ENCODE measurements at places on chromosomes 3 and 15.

GRCh38 chr15:56242576-56243162 is 1.0 kb downstream of the RFX7 start:
- no peak for DNase-seq

DNA sequence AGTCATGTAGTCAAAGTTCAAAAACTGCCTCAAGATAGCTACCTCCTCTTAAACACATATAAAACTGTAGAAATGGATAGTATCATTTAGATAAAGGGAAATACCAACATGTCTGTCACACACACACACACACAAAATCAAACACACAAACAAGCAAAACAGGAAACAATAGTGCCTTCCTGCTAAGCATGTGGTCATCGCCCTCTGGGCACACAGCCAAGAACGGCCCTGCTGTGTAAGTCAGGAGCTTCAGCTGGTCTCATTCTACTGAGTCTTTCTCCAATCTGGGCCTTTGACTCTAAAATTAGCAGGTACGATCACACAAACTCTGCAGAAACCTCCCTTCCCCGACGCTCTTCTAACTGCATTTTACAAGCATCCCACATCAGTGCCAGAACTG is 272.2 kb upstream of the CHRNA7 start:
- peak; percentile 29 for DNase-seq

- DNase-seq, result no peak
These were observed 14.8 kb downstream of the CLK3 start for GRCh38 chr15:74630284-74631086.

DNA sequence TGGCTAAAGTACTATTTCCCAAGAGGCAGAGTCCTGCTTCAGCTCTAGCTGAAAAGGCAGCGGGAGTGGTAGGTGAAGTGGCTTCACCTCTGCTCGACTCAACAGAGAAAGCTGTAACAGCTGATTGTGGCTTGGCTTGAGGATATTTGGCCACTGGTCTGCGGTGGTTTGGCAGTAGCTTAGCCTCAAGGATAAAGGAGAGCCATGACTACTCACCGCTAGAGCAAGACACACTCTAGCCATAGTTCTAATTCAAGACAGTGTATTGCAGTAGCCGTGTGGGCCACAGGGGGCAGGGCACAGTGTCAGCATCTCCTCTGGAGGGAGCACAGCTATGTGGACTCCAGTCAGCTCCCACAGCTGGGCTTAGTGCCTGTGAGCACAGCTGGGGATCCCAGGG is 23.5 kb downstream of the TPRG1 start:
- no peak for DNase-seq

GRCh38 chr3:144894576-144894975 is 923.0 kb downstream of the DIPK2A start:
- no peak for DNase-seq

GRCh38 chr3:135231737-135232136 is 436.7 kb downstream of the EPHB1 start:
- DNase-seq, result no peak

- no peak for DNase-seq
These were observed 85.5 kb upstream of the GBE1 start for GRCh38 chr3:81846988-81847387.

DNA sequence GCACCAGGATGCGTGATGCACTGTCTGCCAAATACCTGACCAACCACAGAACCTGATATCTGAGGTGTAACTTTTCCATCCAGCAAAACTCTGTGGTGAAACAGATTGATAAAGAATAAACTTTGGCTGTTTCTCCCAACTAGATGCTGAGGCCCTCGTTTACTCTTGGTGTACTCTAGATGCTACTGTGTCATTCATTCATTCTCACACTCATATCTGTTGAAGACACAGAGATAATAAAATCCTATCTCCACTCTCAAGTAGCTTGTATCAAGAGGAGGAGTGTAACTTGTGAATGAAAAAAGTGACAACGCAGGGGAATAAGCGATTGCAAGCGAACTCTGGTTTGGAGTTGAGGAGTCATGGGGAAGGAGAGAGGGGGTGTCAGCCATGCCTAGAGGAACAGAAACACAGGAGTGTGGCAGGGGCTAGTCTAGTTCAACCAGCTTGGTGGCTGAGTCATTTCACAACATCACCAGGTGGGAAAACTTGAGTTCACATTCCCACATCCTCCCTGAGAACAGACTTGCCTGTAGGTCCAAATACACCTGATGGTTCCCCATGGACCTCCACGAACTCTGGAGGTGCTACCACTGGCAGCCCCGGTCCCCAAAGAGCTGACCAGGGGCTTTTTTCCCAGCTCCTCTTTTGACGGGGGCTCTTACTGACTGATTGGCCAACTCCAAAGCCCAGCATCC is 73.3 kb upstream of the SNRK start:
- DNase-seq, result no peak

DNA sequence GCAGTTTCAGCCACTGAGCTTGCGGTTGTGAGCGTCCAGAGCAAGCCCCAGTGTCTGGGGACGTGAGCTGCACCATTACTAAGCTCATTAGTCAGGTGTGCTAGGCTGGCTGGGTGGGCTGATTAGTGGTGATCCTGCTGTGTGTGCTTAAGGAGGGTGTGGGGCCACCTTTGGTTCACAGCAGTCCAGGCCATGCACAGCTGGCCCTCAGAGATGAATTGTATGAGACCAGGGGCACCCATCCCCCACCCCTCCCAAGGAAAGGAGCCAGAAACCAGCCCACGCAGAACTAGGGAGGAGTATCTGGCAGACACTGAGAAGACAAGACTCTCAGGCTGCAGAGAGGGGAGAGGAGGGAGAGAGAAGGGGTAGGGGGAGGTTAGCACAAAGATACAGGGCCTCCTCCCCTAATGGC is 3.8 kb downstream of the TYRO3 start:
- no peak for DNase-seq

- DNase-seq, result no peak
These were observed 62.4 kb upstream of the SIAH2 start for GRCh38 chr3:150825192-150825915.

DNA sequence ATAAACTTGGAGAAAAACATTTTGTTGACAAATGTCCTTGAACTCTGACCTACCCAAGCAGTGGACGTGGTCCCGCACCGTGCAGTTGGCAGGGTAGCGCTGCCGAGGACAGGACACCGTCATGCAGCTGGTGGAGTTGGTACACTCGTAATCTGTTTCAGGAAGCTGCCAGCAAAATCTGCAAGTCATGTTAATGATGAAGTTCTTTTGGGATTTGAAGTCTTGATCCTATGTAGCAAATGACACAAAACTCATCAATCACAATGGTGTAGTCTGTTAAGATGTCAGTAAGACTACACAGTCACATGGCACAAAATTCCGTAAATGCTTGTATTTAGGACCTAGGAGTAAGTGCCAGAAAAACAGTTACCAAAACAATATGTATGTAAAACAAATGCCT is 5.5 kb downstream of the TM2D3 start:
- peak; percentile 21 for DNase-seq

DNA sequence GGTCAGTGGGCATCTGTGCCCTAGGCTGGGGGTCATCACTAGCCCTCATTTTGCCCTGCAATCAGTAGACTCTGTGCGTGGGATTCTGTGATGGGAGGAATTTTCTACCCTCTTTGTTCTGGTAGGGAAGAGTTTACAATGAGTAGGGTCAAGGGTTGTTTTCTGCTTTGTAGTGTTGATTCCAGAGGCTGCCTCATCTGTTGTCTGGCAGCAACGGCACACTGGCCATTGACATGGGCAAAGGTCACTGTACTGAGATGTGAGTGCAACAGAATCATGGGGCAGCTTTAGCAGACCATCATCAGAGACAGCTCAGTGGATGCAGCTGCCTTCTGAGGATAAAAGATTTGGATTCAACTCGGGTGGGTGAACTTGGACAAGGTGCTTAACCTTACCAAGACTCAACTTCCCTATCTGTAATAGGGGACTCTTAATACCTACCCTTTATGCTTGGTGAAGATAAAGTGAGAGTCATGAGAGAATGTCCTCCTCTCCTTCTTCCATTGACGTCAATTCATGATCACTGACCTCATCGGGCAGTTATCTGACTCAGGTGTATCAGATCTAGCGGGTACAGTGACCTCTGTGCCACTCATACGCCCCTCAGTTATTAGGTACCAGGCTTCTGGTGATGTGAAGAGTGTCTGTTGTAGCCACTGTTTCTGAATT is 127.5 kb downstream of the RPLP1 start:
- no peak for DNase-seq

DNA sequence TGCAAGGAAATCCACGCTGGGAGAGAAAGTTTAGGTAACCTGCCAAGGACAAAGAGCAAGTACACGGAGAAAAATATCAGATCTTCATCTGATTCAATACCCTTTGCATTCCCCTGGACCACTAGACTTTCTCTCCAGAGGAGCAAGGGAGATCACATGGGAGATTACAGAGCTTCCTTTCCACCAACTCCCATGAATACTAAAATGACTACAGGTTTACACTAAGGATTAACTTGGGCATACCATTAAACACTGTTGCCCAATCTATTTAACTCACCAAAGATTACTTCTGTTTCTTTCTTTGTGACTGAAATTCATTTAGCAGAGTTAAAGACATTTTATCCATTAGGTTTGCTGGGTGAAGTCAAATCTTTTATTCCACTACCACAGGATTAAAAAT is 71.2 kb downstream of the RYK start:
- DNase-seq, result no peak

DNA sequence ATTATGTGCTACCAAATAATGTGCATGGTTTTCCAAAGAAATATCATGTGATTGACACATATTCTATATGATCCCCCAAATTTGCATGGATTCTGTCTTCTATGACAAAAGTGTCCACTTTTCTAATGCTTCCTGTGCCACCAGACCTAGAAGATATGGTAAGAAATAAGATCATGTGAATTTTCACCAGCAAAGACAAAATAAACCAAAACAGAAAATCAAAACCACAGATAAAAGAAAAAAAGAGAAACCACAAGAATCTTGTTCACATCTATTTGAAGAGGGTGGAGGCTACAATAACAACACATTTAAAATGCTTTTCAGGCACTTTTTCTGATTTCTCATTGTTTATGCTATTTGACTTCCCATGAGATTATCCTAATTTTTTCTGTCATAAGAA is 303.4 kb downstream of the DIPK2A start:
- no peak for DNase-seq

- DNase-seq, result no peak
These were observed 97.5 kb downstream of the TCF12 start for GRCh38 chr15:57015897-57016296.

DNA sequence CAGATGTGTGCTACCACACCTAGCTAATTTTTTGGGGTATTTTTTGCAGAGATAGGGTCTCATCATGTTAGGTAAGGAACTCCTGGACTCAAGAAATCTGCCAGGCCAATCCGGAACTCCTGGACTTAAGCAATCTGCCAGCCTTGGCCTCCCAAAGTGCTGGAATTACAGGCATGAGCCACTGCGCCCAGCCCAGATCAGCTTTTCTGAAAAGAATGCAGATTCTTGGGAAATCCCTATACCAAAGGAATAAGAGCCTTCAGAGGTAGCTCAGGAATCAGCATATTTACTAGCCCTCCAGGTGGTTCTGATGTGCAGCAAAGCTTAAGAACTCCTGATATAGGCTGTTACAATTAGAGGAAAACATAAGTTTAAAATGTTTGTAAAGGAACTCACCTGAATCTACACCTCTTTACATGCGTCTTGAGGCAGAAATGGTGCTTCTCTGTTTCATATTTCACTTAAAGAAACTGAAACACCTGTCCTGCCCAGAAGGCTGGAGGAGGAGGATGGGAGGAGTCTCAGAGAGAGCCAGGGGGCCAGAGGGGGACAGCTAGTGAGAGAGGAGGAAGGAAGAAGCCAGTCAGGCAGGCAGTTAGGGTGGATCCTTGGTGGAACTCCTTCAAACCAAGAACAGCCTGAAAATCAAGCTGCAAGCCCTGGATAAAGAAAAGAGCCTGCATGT is at the start of gene XCR1:
Gene XCR1, minus strand, starts transcription at position 463 of the 685 bp plus-strand sequence. CDS start 5,536 bp downstream, outside the sequence.
- DNase-seq, result no peak

- DNase-seq, result peak; percentile 32
These were observed 654.9 kb upstream of the TBL1XR1 start for GRCh38 chr3:177852001-177852807.

- no peak for DNase-seq
These were observed 21.0 kb upstream of the FGD5 start for GRCh38 chr3:14797731-14798130.

DNA sequence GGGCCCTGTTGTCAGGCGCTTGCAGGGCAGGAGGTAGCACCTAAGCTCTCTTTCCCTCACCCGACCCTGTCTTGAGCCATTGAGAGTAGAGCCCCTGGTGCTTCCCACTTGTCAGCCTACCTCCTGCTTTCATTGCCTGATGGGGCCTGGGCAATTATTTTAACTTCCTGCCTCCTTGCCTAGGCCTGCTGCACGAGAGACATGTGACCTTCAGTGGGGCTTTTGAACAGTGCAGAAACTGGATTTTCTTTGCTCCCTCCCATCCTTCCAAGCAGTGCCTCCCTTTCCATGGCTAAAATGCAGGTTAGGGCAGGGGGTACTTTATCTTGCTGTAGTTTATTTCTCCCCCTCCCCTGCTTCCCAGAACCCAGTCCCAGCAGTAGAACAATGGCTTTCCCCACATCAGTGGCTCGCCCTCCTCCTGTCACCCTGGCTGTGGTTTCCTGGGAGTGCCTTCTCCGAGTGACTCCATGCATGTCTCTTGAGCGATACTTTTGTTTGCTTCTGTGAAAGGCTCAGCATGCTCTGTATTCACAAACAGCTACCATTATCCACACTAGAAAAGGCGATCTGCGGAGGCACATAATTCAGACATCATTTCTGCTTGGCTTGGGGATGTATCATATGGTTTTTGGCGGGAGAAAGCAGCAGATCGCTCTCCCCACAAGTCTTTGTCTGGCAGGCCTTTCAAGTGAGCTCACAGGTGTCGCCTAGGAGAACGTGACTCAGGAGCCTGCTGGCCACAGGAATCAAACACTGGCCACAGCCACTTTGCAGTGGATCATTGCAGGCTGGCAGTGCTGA is 24.1 kb downstream of the PDIA5 start:
- DNase-seq, result no peak

GRCh38 chr3:122024800-122025199 is 2.8 kb upstream of the ILDR1 start:
- no peak for DNase-seq

- DNase-seq, result peak; percentile 76
These were observed 13.2 kb downstream of the TNIK start for GRCh38 chr3:171446801-171447578.

GRCh38 chr3:135017003-135017893 is 222.2 kb downstream of the EPHB1 start:
- no peak for DNase-seq

GRCh38 chr3:23999012-23999641 is 54.0 kb downstream of the NR1D2 start:
- DNase-seq, result peak; percentile 66

- DNase-seq, result no peak
These were observed 4.8 kb upstream of the ISLR start for GRCh38 chr15:74168711-74169126.
